ENCODE measurements at places on chromosomes 16 and 17.

DNA sequence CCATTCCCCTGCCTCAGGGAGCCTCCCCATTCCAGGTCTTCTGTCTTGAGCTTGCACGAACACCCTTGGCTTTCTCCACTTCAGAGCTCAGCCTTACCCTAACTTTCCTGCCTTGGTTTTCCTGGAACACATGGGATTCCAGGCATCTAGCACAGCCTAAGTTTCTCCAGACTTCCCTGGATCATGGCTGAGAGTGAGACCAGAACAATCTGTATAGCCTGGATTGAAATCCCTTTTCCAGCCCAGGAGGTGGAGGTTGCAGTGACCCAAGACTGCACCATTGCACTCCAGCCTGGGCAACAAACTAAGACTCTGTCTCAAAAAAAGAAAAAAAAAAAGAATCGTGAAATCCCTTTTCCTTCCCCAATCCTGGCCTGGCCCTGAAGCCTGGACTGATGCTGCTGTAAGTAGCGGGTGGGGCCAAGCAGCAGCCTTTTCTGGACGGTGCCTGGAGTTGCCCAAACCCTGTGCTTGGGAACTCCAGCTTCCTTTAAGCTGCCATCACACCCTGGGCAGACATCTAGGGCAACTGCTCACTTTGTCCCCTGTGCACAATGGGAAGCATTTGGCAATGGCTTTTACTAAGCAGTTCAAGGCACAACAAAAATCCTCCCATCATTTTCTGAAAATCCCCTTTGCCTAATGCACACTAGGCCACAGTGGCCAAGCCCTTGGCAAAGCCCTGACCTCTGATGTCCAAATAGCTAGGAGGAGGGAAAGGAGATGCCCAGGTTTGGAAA is 12.0 kb upstream of the SLC16A5 start:
- no peak for DNase-seq

- no peak for DNase-seq
Observed at GRCh38 chr16:61289141-61289540, 747.1 kb downstream of the CDH8 start.

GRCh38 chr17:74008196-74008595 is 195.3 kb upstream of the RPL38 start:
- peak; percentile 84 for DNase-seq

- DNase-seq = no peak
Observed at GRCh38 chr16:22624038-22624799, 113.5 kb downstream of the NPIPB5 start.

DNA sequence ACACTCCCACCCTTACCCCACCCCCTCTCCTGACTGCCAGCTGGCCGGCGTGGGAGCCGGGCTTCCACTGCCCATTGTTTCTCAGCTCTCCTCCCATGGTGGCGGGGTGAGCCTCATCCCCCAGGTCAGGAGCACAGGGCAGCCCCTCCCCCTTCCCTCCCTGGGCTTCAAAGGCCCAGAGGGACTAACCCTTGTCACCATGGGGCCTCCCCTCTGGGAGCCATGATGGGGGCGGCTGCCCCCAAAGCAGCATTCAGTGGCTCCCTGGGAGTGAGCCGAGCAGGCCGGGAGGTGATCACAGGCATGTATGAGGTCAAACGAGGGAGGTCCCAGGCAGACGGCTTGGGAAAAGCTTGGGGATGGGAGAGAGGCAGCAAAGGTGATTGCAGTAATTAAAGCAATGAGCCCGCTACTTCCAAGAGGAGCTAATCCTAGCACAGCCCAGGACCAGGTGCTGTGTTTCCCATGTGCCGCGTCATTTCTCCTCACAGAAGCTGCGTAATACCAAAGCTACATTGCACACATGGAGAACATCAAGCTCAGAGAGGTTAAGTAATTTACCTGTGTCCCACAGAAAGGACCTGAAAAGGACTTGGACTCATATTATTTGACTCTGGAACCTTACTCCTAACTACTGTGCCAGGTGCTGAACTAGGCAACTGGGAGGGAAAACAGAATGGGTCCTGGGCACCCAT is 24.5 kb downstream of the CDK5RAP3 start:
- DNase-seq = peak; percentile 76

- DNase-seq = no peak
Observed at GRCh38 chr16:23694644-23695373, 16.1 kb downstream of the PLK1 start.

- DNase-seq = no peak
Observed at GRCh38 chr16:7316281-7316888, 16.3 kb upstream of the RBFOX1 start.

- DNase-seq = no peak
Observed at GRCh38 chr16:4879049-4879448, 31.8 kb downstream of the UBN1 start.

DNA sequence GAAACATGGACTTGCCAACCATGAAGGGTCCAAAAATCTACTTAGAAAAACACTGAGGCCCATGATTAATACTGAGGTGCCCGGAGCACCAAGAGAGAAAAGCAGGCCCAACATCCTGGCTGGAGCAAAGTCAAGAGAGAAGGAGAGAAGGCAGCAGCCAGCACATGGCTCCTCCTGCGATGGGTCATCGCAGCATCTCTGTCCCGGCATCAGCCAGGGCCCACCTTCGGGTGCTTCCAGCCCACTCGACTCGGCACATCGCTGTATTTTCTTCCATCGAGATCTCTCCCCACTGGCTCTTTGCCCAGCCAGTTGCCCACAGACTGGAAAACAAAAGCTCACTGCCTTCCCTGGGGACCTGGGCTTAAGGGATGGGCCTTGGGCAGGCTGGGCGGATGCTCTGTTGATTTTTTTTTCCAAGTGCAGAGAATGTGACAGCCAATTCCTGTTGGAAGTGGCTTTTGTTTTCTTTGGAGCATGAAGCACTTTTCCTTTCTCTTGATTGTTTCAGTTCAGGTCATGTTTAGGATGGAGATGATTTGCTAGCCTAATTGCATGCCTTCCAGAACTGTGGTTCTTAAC is 58.1 kb downstream of the CYB5B start:
- DNase-seq = peak; percentile 87

- no peak for DNase-seq
Observed at GRCh38 chr16:14369734-14370598, 260.1 kb downstream of the PARN start.

GRCh38 chr17:82647593-82648164 is 565 bp downstream of the WDR45B start:
- DNase-seq = peak; percentile 77

GRCh38 chr16:85465328-85466303 is 147.5 kb upstream of the GSE1 start:
- DNase-seq = no peak

GRCh38 chr16:2527071-2527783 is 4.0 kb downstream of the CEMP1 start:
- peak; percentile 8 for DNase-seq

DNA sequence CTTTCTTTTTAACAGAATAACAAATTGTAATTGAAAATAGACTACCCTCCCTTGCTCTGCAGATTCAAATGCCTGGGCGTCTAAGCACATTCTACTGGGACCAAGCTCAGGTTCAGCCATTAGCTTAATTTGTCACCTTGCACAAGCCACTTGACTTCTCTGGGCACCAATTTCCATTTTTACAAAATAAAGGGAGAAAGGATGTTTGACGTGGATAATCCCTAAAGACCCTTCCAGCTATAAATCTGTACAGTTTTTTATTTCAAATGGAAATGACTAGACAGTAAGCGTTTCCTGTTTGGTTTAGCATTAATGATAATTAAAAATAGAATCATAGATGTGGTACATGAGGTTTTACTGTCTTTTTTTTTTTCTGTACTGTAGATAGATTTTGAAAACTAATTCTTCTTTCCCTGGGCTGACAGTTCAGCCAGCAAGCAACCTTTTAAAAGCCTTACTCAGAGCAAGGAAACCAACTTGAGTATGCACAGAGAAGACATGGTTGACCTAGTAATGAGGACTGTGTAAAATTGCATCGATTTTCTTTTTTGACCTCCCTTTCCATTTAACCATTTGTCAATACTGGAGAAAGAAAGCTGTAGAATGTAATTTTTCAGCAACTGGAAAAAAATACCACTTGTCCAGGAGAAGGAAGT is 1329.5 kb upstream of the CDH8 start:
- DNase-seq = no peak

- peak; percentile 93 for DNase-seq
Observed at GRCh38 chr17:39653662-39654331, 11.4 kb upstream of the TCAP start.

- no peak for DNase-seq
Observed at GRCh38 chr17:77444984-77445759, 304.4 kb downstream of the SEC14L1 start.
